ENCODE measurements at places on chromosomes 13 and 19.

DNA sequence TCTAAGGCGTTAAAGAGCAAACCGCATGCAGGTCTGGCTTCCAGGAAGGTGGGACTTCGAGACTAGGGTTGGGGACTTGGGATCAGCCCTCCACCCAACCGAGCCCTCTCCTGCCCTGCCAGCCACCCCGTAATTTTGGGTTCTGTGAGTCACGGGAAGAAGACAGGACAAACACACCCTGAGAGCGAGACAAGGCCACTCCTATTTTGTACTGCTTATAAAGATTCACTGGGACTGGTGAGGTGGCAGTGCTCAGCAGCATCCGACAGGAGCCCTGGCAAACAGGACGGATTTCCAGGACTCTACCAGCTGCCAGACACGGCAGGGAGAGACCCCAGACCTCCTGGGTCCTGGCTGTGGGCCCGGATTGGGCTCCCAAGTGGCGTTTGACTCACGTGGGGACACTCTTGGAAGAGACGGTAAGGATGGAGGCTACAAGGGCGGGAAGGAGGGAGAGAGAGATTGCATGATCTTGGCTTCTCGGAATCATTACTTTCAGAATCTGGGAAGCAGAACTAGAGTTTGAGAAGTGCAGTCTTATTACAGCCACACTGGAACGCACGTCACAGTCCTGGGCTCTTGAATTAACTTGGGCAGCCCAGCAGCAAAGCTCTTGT, at the start of gene C5AR2:
Gene C5AR2 (plus strand): TSS at position 245 of the 617 bp plus-strand sequence. CDS start 8,625 bp downstream, outside the sequence.
- DNase-seq: peak; percentile 53

DNA sequence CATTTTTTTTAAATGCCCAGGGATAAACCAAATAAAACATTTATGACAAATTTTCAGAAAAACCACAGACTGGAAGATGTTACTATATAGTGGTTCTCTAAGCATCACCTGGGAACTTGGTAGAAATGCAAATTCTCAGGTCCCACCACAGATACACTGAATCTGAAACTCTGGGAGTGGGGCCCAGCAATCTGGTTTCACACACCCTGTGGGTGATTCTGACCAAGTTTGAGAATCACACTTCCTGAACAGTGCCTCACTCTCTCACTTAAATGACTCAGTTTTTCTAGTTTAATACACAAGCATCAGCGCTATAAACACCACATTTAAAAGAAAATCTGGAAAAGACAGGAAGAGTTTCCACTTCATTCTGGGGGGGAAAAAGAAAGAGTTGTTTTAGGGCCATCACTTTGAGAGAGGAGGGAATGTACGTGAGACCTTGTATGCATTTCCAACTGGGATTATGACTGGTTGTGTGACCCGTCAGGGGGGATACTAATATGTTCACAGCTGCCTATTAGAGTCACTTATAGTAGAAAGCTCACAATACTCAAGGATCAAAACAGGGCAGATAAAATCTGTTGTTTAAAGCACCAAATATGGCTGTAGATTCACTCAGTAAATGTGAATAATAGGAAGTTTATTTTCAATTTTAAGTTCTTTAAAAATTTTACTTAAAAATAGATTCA, 567.7 kb downstream of the GPC6 start:
- DNase-seq: no peak

DNA sequence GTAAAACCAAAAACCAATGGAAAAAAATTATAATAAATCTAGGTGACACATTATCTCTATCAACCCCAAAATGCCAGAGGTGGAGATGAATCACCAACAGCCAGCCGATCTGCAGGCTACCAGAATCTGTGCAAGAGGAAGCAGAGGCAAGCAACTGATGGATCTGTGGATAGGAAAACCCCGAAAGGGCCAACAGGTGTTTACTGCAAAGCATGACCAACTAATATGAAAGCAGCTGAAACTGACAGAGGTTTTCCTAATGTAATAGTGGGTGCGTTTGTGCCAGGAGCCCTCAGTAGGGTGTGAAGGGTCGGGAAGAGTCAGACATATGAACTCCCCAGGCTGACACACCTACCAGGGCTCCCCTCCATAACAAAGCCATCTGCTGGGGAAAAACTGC, 554.6 kb downstream of the RFC3 start:
- DNase-seq: peak; percentile 7

DNA sequence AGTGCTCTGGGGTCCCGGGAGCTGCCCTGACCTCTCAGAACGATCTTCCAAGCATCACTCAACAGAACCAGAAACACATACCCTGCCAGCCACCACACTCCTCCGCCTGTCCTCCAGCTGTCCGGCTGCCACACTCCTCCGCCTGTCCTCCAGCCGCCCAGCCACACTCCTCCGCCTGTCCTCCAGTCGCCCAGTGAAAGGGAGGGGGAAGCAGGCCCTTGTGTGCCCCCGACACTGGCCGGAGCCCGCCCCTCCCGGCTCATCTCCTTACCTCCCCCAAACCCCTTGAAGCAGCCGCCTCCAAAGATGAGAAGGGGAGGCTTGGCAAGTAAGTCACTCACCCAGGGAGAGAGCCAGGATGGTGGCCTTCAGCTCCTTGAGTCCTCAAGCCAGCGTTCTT, 40.2 kb downstream of the STK24 start:
- no peak for DNase-seq

GRCh38 chr13:49373716-49374115, 70.1 kb downstream of the CAB39L start:
- no peak for DNase-seq

- DNase-seq: no peak
These were observed 11.9 kb downstream of the EFNB2 start for GRCh38 chr13:106523576-106523975.

- no peak for DNase-seq
These were observed 30.0 kb downstream of the DCLK1 start for GRCh38 chr13:36101157-36101556.

GRCh38 chr13:113224486-113224885, 15.1 kb downstream of the CUL4A start:
- DNase-seq: no peak

DNA sequence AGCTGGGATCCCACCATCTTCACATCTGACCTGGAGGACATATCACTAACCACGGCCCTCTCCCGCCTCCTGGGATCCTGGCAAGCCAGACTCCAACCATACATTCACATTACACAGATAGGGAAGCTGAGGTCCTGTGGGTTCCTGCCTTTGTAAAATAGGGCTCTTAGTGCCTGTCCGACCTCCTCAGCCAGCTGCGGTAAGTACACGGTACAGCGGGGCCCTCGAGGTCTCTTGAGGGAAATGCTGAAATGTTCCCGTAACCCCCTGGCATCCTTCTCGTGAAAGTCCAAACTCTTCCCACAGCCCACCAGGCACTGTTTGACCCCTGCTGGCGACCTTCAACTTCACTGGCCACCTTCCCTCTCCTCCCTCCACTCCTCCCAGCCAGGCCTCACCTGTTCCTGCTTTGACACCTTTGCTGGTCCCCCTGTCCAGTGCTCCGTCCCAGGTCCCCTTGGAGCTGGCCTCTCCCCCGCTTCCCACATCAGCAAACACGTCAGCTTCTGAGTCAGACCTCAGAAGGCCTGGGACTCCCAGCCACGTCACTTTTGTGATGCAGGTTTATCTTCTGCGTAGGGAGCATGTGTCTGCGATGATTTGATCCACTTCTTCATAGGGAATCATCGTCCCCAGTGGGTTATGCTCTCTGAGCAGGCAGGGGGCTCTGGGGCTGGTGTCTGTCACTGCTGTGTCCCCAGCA, 8.8 kb upstream of the GNG7 start:
- no peak for DNase-seq

DNA sequence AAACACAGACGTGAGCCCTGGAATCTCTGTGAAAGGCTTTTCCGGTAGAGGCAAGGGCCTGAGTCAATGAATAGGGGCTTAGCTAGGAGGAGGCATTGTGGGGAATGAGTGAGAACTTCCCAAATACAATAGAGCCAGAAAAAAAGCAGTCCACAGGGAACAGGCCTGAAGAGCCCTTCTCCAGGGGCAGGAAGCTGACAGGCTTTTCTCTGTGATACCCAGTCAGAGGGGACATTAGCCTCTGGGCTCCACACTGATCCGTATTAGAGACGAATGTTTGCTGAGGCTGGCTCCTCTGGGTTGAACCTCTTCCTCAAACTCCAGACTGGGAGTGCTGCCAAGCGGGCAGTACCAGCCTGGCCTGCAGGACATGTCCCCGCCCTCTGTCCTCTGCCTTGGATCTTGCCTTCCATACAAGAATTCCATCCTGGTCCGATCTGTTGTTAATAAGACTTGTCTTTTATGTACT, 2.3 kb downstream of the DHRS12 start:
- peak; percentile 61 for DNase-seq

DNA sequence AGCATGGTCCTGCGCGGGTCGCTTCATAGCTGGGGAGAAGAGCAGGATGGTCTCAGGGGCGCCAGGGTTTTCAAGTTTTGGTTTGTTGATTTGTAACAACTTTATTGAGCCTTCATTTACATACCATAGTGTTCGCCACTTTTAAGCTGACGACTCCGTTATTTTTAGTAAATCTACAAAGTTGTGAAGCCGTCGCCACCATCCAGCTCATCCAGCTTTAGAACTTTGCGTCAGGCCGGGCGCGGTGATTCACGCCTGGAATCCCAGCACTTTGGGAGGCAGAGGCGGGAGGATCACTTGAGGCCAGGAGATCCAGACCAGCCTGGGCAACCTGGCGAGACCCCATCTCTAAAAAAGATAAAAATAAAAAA, 404 bp downstream of the C19orf44 start:
- no peak for DNase-seq

- DNase-seq: no peak
These were observed 8.1 kb upstream of the SERPINE3 start for GRCh38 chr13:51331354-51331861.

GRCh38 chr19:15180451-15181390, 20.1 kb downstream of the NOTCH3 start:
- DNase-seq: no peak

GRCh38 chr13:21047087-21047486, 14.3 kb downstream of the LATS2 start:
- DNase-seq: no peak

DNA sequence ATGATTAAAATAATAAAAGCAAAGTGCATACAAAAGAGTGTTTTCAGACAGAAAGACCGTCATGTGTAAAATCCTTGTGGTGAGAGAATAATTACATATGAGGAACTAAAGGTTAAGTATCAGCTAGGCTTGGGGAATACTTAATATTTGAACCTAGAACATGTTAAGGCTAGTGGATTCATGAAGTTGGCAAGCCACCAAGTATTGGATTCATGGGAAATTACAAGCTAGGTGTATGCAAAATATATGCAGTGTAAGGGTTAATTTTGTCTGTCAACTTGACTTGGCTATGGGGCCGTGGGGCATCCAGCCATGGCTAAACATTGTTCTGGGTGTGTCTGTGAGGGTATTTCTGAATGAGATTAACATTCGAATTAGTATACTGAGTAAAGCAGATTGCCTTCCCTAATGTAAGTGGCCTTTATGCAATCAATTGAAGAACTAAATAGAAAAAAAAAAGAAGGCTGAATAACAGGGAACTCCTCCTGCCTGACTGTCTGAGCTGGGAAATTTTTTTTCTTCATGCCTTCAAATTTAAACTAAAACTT, 533.5 kb upstream of the KLF12 start:
- DNase-seq: no peak

DNA sequence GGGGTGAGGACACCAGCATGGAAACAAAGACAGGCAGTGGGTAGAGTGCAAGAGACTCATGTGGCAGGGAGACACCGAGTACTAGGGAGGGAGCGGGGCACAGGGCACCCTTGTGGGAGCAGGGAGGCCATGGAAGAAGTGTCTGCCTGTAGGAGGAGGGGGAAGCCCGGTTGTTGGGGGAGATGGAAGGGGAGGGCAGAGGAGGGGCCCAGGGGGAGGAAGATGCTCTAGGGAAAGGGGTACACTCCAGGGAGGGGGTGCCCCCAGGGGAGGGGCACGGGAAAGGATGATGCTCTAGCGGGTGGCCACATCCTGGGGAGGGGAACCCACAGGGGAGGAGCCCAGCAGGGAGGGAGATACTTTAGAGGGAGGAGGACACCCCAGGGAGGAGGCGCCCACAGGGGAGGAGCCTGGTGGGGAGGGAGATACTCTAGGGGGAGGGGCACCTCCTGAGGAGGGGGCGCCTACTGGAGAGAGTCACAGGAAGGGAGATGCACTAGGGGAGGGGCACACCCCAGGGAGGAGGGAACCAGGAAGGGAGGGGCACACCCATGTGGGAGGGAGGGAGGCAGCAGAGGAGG, 24.9 kb downstream of the CPAMD8 start:
- DNase-seq: no peak

DNA sequence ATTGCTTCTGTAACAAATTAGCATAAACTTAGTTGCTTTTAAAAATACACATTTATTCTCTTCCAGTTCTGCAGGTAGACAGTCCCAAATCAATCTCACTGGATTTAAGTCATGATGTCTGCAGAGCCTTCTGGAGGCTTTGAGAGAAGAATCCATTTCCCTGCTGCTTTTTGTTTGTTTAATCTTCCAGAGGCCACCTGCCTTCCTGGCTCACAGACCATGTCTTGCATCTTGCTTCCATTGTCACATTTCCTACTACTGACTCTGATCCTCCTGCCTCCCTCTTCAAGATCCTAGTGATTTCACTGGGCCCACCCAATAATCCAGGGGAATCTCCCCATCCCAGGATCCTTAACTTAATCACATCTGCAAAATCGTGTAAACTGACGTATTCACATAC, 473.3 kb downstream of the ITGBL1 start:
- DNase-seq: no peak

GRCh38 chr19:12833738-12834565, 427 bp downstream of the RTBDN start:
- no peak for DNase-seq

DNA sequence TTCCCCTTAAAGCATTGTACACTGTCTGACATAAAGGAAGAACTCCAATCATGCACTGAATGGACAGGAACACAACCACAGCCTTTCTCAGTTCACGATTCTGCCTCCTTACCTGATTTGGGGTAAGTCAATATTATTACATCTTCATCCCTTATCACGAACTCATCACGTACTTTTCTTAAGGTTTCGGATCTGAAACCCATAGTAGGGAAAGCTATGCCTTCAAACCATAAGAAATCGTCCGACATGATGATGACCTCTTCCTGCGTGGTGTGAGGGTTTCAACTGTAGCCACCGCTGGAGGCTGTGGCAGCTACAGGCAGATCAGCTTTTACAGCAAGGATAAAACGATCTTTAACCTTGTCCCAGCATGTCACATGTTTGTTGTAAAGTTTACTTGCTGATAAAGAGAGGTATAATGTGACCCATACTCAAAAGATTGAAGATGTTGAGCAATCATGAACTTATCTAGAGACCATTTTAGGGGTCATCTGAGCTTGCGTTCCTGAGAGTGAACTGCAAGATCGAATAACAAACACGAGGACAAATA, at the start of gene SULT2A1:
Gene SULT2A1 (minus strand): TSS at position 306 of the 550 bp plus-strand sequence. CDS start 58 bp downstream, at position 248.
- DNase-seq: no peak
